ENCODE measurements at places on chromosomes 13 and 19.

GRCh38 chr19:3094601-3095440 lies 659 bp downstream of the GNA11 start:
- no peak for DNase-seq

- DNase-seq = no peak
These were observed 52.2 kb downstream of the POLR1D start for GRCh38 chr13:27673911-27674310.

DNA sequence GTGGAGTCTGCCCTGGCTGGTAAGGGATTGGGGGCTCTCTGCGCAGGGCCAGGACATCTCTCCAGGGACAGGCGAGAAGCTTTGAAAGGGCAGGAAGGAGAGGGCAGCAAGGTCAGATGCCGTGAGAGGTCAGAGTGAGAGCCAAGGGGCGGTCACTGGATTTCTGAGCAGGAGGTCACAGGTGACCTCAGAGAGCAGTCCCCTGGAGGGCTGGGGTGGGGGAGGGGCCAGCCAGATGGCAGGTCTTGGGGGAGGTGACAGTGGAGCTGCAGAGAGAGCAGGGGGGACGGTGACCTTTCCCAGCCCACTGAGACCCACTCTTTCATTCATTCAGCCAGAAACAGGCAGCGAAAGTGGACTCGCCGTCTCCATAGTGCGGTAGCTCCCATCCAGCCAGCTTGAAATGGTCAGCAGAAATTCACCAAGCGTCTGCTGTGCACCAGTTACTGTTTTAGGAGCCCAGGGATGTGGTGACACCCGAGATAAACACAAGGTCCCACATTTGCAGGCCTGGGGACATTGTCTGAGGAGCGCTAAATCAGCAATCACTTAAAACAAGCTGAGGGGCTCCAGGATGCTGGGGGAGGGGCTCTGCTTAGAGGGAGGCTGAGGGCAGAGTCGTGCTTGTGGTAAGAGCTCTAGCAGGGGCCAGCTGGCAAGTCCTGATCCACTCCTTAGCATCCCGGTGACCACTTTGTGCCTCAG lies 10.2 kb downstream of the CARM1 start:
- DNase-seq = no peak

- DNase-seq = no peak
These were observed 17.0 kb upstream of the RUBCNL start for GRCh38 chr13:46403851-46404732.

DNA sequence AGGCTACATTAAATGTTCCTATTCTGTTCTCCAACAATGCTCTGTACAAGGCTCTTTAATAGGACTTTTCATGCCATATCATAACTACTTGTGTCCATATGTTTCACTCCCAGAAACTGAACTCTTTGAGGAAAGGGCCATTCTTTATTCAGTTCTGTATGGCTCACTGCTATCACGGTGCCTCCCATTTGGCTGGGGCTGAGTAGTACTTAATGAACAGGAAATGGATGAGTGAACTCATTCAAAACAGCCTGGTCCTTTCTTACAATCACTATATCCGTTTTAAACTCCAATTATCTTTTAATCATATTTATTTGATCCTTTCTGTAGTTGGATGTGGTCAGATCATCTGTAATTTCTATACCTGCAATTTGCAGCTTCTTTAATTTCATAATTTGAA lies 410.6 kb downstream of the TBC1D4 start:
- no peak for DNase-seq

GRCh38 chr13:75514080-75514995 lies 23.3 kb downstream of the COMMD6 start:
- no peak for DNase-seq

GRCh38 chr19:49851456-49852259 lies 699 bp downstream of the PTOV1 start:
- DNase-seq = no peak

GRCh38 chr13:110575322-110576069 lies 14.0 kb upstream of the RAB20 start:
- no peak for DNase-seq

GRCh38 chr19:38514812-38515633 lies 81.5 kb downstream of the RYR1 start:
- DNase-seq = peak; percentile 43

DNA sequence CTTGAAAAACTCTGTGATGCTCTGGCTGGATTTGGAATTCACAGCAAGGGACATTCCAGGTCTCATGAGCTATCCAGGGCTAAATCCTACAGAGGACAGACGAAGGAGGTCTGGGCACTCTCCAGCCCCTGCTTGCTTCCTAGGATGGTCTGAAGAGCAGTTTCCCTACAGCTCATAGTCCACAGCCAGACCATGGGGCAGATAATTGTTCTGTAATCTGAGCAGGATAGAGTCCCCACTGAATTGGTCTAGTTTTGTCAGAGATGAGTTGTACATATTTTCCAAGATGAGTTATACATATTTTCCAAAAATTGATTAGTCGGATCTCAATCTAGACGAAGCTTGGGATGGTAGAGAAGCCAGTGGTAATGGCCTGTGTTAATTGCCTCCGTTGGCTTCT lies 75.6 kb downstream of the C13orf42 start:
- no peak for DNase-seq

GRCh38 chr13:26017932-26018665 lies 33.7 kb downstream of the SHISA2 start:
- DNase-seq = no peak

DNA sequence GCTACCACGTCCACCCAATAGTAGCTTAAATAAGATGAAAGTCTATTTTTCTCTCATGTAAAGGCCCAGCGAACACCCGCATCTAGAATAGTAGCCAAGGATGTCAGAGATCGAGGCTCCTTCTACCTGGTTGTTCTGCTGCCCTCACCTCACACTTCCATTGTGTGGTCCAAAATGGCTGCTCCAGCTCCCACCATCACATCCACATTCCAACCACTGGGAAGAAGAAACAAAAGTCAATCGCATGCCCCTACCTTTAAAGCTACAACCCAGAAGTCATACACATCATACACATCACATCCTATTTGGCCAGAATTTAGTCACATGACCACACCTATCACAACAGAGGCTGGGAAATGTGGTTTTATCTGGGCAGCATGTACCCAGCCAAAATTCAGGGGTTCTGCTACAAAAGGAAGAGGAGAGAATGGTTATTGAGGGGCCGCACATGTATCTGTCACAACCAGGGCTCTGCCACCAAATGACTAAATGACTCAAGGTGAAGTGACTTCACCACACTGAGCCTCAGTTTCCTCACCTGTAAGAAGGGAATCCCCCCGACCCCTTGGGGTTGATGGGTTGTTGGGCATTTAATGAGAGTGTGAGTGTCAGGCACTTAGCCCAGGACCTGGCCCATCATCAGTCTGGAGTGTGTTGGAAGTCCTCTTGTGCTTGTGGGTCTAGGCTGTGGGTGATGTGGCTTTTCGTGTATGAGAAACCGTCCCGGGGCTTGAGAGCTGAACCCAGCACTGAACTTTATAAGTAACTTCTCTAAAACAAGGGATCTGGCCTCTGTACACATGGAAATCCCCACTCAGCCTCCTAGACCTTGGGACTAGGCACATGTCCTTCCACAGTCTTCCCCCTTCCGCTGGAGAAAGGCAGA lies 10.2 kb upstream of the CBLC start:
- no peak for DNase-seq

- DNase-seq = no peak
These were observed 18.5 kb downstream of the KLF2 start for GRCh38 chr19:16343156-16343555.

DNA sequence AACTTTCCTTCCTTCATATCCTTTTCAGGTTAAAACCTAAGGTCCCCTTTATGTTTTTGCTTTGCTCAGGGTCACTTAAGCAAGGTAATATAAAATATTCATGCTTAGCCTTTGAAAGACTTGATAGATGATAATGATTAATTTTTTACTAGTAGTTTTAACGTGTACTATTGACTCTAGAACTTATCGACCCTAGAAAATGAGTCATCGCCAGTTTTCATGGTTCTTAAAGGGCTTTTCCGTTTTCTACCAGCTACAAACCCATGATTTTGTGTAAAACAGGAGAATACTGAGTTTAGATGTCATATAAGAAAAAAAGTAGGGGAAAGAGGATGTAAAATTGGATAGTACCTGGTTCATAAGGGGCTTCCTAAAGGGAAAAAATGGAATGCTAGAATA lies 75.7 kb downstream of the DHRS12 start:
- no peak for DNase-seq

DNA sequence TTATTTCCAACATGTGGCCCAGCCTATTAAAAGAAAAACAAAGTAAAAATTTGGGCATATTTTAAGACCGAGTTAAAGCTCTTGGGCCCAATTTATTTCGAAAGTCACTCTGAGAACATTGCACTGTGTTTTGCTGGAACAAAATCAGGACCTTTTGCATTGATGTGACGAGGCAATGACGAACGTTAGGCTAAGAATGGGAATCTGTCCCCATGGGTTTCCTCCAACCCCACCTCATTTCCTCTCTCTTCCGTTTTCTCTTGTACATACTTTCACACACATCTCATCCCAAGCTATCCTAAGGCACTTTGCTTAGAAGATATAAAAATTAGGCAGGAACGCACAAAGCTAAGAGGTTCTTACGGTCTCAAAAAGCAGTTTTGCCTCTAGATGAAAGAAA lies 22.1 kb downstream of the EDNRB start:
- DNase-seq = no peak

DNA sequence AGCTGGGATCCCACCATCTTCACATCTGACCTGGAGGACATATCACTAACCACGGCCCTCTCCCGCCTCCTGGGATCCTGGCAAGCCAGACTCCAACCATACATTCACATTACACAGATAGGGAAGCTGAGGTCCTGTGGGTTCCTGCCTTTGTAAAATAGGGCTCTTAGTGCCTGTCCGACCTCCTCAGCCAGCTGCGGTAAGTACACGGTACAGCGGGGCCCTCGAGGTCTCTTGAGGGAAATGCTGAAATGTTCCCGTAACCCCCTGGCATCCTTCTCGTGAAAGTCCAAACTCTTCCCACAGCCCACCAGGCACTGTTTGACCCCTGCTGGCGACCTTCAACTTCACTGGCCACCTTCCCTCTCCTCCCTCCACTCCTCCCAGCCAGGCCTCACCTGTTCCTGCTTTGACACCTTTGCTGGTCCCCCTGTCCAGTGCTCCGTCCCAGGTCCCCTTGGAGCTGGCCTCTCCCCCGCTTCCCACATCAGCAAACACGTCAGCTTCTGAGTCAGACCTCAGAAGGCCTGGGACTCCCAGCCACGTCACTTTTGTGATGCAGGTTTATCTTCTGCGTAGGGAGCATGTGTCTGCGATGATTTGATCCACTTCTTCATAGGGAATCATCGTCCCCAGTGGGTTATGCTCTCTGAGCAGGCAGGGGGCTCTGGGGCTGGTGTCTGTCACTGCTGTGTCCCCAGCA lies 8.8 kb upstream of the GNG7 start:
- DNase-seq = no peak

DNA sequence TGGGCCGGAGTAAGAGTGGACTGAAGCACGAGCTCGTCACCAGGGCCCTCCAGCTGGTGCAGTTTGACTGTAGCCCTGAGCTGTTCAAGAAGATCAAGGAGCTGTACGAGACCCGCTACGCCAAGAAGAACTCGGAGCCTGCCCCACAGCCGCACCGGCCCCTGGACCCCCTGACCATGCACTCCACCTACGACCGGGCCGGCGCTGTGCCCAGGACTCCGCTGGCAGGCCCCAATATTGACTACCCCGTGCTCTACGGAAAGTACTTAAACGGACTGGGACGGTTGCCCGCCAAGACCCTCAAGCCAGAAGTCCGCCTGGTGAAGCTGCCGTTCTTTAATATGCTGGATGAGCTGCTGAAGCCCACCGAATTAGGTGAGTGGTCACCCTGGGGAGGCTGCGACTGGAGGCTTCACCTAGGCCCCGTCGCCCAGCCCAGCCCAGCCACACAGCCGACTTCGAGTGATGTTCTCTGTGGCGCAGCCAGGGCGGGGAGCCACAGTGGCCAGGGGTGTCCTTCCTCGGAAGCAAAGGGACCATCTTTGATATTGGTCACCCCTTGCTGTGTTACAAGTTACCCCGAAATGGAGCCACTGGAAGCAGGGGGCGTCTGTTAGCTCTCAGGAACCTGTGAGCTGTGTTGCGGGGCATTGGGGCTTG lies 5.6 kb downstream of the PIAS4 start:
- no peak for DNase-seq

- DNase-seq = no peak
These were observed 137.5 kb downstream of the FREM2 start for GRCh38 chr13:38824342-38824741.

GRCh38 chr19:17352608-17353280 lies 15.4 kb downstream of the GTPBP3 start:
- DNase-seq = no peak

- no peak for DNase-seq
These were observed 8.8 kb downstream of the SYDE1 start for GRCh38 chr19:15115762-15116615.

- no peak for DNase-seq
These were observed 188.6 kb downstream of the NUFIP1 start for GRCh38 chr13:44800626-44801025.

DNA sequence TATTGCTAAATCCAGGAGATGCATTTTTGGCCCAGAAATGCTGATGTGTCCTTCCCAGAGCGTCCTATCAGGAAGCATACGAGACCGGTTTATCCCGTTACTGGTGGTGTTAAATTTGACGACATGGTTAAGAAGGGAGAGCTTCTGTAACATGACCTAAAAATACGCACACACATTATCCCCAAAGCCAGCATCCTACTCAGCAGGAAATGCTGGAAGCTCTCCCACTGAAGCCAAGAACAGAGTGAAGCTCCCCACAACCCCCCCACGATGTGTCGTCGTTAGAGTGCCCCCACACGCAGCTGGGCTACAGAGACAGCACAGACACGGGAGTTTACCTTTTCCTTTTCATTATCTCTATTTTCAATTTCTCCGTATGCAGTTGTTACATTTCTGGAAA lies 45.1 kb upstream of the MCF2L start:
- no peak for DNase-seq

- DNase-seq = no peak
These were observed 16.0 kb downstream of the CRTC1 start for GRCh38 chr19:18699403-18700054.

- no peak for DNase-seq
These were observed 361.6 kb downstream of the TDRD3 start for GRCh38 chr13:60758637-60759036.

DNA sequence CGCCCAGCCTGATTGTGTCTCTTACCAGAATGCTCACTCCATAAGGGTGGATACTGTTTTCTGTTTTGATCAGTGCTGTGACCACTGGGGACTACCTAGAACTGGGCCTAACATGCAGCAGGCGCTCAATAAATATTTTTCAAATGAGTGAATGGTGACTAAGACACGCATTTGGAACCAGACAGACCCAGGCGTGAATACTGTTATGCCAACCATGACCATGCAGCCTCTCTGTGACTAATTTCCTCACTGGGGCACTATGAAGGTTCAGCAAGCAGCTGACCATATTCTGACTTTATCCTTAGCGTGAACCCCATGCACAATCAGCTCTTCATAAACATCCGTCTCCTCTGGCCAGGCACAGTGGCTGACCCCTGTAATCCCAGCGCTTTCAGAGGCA lies 13.0 kb upstream of the SPC24 start:
- DNase-seq = no peak

GRCh38 chr13:44231786-44232516 lies 141.7 kb upstream of the SERP2 start:
- peak; percentile 10 for DNase-seq

GRCh38 chr13:70644052-70644451 lies 535.8 kb upstream of the KLHL1 start:
- DNase-seq = no peak

Measured in stimulated activated CD8-positive, alpha-beta memory T cell treated with anti-CD3 and anti-CD28 coated beads, Interleukin-7, amount 100 ng/mL, for 48 hours (primary cell).